ENCODE measurements at places on chromosomes 5 and 9.

DNA sequence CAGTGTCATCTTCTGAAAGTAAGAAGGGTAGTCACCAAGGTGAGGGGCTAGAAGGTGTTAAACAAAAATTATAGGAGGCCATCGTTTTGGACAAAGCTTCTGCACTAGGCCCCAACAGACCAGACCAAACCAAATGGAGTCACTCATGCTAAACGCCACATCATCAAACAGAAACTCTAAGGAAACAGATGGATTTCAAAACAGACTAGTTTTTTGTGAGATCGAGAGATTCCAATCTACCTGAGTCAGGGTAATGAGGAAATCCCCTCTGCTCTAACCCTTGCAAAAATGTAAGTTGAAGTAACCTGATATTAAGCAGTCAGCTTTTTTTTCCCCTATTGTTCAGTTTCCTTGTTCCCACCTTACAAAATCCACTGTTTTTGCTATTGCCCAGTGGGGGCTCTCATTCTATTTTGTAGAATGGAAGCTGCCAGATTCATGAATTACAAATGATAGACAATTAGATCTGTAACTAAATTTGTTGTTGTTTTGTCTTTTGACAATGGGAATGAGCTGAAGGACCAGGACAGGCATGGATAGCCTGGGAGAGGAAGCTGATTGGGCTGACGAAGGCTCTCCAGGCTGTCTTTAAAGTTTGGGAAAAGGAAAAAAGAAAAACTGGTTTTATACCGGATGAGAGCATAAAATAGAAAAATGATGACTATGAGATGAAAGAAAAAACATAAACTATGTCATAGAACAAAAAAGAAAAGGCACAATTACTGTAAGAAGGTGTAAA, 94.7 kb upstream of the ADAMTSL1 start:
- no peak for DNase-seq

DNA sequence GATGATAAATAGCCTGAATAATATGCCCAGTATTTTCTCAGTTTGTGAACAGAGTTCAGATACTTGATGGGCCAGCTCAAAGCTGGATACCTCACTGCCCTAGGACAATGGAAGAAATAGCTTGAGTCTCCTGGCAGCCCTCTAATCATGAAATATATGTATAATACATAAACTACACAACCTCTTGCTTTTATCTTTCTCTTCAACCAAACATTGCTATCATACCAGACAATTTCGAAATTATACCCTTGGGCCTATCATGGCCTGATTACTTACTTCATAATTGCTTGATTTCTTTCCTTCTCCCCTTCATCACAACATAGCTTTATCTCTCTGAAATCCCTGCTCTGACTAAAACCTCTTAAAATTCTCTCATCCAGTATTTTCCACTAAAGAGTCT, 1144.9 kb upstream of the C9orf72 start:
- DNase-seq = no peak

DNA sequence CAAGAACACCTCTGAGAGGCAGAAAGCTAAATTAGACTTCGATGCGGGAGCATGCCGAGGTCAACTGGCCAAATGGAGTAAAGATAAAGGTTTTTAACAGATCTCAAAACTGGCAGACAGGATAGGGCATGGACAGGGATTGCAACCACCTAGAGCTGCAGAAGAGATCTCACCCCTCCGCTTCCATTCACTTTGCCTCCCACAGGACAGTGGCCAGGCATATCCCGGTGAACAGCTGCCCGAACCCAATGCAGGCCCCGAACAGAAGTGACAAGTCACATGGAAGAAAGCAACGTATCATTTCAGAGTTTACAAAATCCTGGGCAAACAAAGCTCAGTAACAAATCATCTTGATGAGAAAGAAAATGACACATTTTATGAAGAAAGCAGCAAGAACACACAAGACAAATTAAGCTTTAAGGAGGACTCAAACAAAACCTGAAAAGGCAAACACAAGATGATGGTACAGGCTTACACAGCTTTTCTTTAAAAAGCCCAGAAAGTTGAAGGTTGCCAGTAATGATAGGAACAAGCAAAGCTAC, 18.4 kb downstream of the RNF130 start:
- no peak for DNase-seq

- DNase-seq = no peak
Observed at GRCh38 chr5:96288845-96289185, 144.2 kb downstream of the PCSK1 start.

- no peak for DNase-seq
Observed at GRCh38 chr9:35516479-35516878, 26.6 kb downstream of the RUSC2 start.

Data from activated CD4-positive, alpha-beta T cell treated with anti-CD3 and anti-CD28 coated beads, Interleukin-2, amount 50 U/mL, for 24 hours (primary cell).